Panc1 (cell line): ENCODE measurements at places on chromosomes 2 and 18. TPM values are rescaled to one million over a fixed set of nuclear protein-coding genes. Genes with fewer than 3 reads are reported as not detected.

Gene BARD1
- 22.2 TPM for total RNA-seq

DNA sequence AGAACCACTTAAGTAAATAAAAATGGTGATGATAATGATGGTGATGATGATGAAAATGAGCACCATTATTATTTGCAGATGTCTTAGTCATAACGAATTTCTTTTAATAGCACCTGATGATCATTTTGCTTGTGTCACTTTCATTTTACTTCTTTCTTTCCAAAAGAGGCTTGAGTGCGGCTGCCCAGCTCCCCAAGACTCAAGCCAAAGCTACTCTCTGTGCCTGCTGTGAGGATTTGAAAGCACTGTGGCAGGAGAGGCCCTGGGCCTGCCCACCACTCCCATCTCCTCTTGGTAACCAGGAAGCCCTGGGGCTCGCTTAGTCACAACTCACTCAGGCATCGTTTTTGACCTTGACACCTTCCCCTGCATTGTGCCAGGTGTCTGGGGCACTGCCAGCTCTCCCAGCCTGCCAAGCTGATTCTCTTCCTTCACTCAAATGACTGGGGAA is 41.2 kb downstream of the RPL37A start:
- no peaks in the 10 kb centered on the region for H3K27me3 ChIP-seq
- no peak overlapping the region for H3K4me3 ChIP-seq
- no peaks in the 10 kb centered on the region; the same call in 1 of the 2 replicates for H3K4me1 ChIP-seq
- no peak overlapping the region for H3K27ac ChIP-seq
- DNase-seq = no peak

GRCh38 chr2:236825989-236826510 is 256.4 kb downstream of the ACKR3 start:
- no peak overlapping the region for H3K27ac ChIP-seq
- no peak overlapping the region for H3K4me3 ChIP-seq
- H3K36me3 ChIP-seq = no peaks in the 10 kb centered on the region
- H3K4me1 ChIP-seq = no peaks in the 10 kb centered on the region

GRCh38 chr2:120318626-120319025 is 27.3 kb upstream of the INHBB start:
- no peak overlapping the region for H3K4me3 ChIP-seq
- no peaks in the 10 kb centered on the region for H3K36me3 ChIP-seq
- H3K27ac ChIP-seq = no peak overlapping the region
- H3K4me1 ChIP-seq = no peaks in the 10 kb centered on the region

Gene DPYSL5
- total RNA-seq = 0.31 TPM

GRCh38 chr18:48531908-48532307 is 6.9 kb upstream of the CTIF start:
- H3K27ac ChIP-seq = no peak overlapping the region
- peaks cover 2% of the 10 kb centered on the region; the same call in 1 of the 2 replicates for H3K27me3 ChIP-seq
- H3K4me1 ChIP-seq = no peaks in the 10 kb centered on the region
- H3K36me3 ChIP-seq = no peaks in the 10 kb centered on the region

GRCh38 chr18:75105551-75106254 is 103.2 kb downstream of the PTGR3 start:
- H3K4me1 ChIP-seq = no peaks in the 10 kb centered on the region
- no peaks in the 10 kb centered on the region for H3K36me3 ChIP-seq
- no peaks in the 10 kb centered on the region for H3K27me3 ChIP-seq
- H3K4me3 ChIP-seq = no peak overlapping the region
- DNase-seq = no peak

Gene FSHR
- total RNA-seq = not detected

Gene GALNT14
- 0.67 TPM for total RNA-seq

Gene SERPINB13
- not detected for total RNA-seq

- no peak for DNase-seq
- no peak overlapping the region for H3K27ac ChIP-seq
- H3K4me1 ChIP-seq = no peaks in the 10 kb centered on the region
- H3K36me3 ChIP-seq = no peaks in the 10 kb centered on the region
Observed at GRCh38 chr2:89833116-89833779, 1141.8 kb downstream of the RPIA start.

Gene DNAH6
- 0.26 TPM for total RNA-seq

- no peak overlapping the region for H3K27ac ChIP-seq
- no peaks in the 10 kb centered on the region for H3K4me1 ChIP-seq
- DNase-seq = no peak
- H3K27me3 ChIP-seq = no peaks in the 10 kb centered on the region
- no peaks in the 10 kb centered on the region for H3K36me3 ChIP-seq
- no peak overlapping the region for H3K4me3 ChIP-seq
Observed at GRCh38 chr2:160321006-160321405, 120.9 kb upstream of the ITGB6 start.

DNA sequence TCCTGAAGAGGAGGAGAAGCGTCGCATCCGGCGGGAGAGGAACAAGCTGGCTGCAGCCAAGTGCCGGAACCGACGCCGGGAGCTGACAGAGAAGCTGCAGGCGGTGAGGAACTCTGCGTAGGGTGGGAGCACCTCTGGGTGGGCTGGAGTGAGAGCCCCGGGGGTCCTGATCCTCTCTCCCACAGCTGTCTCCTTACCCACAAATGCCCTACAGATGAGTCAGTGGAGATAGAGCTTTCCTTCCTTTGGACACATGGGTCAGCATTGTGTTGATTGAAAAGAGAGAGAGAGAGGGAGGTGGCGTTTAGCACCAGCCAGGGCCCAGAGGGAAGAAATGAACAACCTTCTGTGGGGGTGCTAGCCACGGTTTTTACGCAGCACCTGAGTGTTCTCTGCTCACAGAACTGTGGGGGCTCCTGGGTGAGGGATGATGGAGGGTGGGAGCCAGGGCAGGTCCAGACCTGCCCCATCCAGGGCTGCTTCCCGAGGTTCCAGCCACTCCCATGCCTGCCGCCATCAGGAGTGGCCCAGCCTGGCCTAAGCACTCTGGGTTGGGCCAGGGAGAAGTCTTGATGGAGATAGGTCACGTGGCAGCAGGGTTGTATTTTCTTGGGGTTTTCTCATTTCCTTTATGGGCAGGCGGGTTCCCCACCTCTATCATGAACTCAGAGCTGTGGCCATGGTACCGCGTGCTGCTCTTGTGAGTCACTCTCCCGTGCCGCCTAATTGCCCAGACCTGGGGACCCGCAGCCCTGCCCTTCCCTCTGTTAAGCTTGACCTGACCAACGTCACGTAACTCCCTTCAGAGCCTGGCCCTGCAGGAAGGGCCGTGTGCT is 16.3 kb downstream of the FOSL2 start:
- no peak overlapping the region for H3K27ac ChIP-seq
- no peaks in the 10 kb centered on the region for H3K27me3 ChIP-seq
- DNase-seq = no peak
- no peaks in the 10 kb centered on the region; the same call in none of the 2 replicates for H3K36me3 ChIP-seq
- H3K4me3 ChIP-seq = no peak overlapping the region

Gene PREB
- total RNA-seq = 60.9 TPM

DNA sequence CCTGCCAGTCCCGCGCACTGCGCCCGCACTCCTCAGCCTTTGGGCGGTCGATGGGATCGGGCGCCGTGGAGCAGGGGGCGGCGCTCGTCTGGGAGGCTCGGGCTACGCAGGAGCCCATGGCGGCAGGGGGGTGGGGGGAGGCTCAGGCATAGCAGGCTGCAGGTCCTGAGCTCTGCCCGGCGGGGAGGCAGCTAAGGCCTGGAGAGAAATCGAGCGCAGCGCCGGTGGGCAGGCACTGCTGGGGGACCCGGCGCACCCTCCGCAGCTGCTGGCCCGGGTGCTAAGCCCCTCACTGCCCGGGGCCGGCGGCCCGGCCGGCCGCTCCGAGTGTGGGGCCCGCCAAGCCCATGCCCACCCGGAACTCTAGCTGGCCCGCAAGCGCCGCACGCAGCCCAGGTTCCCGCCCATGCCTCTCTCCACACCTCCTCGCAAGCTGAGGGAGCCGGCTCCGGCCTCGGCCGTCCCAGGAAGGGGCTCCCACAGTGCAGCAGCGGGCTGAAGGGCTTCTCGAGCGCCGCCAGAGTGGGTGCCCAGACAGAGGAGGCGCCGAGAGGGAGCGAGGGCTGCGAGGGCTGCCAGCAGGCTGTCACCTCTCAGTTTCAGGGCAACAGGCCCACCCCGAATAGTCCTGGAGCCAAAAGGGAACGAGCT is 74.1 kb downstream of the PSMG2 start:
- H3K4me3 ChIP-seq = peak overlapping the region; percentile 44
- H3K27me3 ChIP-seq = no peaks in the 10 kb centered on the region
- H3K4me1 ChIP-seq = no peaks in the 10 kb centered on the region

Gene SOX11
- total RNA-seq = not detected

DNA sequence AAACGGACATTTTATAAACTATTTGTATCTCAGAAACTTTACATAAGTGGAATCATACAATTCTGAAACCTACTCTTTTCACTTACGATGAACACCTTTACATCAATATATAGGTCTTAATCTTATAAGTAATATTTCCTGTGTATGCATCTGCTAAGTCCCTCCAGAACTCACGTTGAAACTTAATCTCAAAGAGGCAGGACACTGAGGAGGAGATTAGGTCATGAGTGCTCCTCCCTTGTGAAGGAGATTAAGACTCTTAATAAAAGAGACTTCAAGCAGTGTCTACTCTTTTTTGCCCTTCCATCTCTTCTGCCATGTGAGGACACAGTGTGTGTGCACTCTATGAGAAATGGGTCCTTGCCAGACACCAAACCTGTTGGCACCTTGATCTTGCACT is 94.7 kb upstream of the CDKL4 start:
- H3K4me1 ChIP-seq = no peaks in the 10 kb centered on the region
- no peaks in the 10 kb centered on the region for H3K27me3 ChIP-seq
- H3K36me3 ChIP-seq = no peaks in the 10 kb centered on the region; the same call in 1 of the 2 replicates
- no peak for DNase-seq
- H3K27ac ChIP-seq = no peak overlapping the region
- no peak overlapping the region for H3K4me3 ChIP-seq

DNA sequence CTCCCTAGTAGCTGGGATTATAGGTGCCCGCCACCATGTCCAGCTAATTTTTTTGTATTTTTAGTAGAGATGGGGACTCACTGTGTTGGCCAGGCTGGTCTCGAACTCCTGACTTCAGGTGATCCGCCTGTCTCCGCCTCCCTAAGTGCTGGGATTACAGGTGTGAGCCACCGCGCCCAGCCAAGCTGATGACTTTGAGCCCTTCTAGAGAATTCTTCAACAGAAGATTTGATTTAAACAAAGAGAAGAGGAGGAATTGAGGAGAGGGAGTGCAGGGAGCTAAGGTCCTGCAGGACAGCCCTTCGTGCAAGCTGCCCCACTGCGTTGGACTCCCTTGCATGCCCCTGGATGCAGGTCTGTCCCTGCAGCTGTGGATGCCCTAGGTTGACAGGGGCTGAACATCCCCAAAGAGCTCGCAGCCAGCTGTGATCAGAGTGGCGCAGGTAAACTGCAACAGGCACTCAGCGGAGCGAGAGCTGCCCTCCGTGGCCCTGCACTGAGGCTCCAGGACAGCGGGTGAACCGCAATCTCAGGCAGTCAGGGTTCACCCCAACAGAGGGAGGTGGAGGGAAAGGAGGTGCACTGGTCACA is 13.7 kb downstream of the ADRA2B start:
- DNase-seq = no peak
- no peaks in the 10 kb centered on the region; the same call in 1 of the 2 replicates for H3K4me1 ChIP-seq
- H3K27ac ChIP-seq = no peak overlapping the region
- H3K36me3 ChIP-seq = no peaks in the 10 kb centered on the region
- no peaks in the 10 kb centered on the region for H3K27me3 ChIP-seq
- H3K4me3 ChIP-seq = no peak overlapping the region

GRCh38 chr18:76602191-76602590 is 107.1 kb upstream of the ZNF516 start:
- H3K4me1 ChIP-seq = no peaks in the 10 kb centered on the region
- H3K27me3 ChIP-seq = peaks cover 13% of the 10 kb centered on the region
- H3K27ac ChIP-seq = no peak overlapping the region
- no peak overlapping the region for H3K4me3 ChIP-seq

- H3K27ac ChIP-seq = peak overlapping the region; percentile 72; the same call in 1 of the 2 replicates
- no peak for DNase-seq
- no peak overlapping the region for H3K4me3 ChIP-seq
- H3K4me1 ChIP-seq = peaks cover 17% of the 10 kb centered on the region
- no peaks in the 10 kb centered on the region for H3K27me3 ChIP-seq
Observed at GRCh38 chr2:173021939-173022371, 53.7 kb upstream of the MAP3K20 start.

Gene LIPG
- total RNA-seq = 92.0 TPM

Gene UBR3
- 27.9 TPM for total RNA-seq

DNA sequence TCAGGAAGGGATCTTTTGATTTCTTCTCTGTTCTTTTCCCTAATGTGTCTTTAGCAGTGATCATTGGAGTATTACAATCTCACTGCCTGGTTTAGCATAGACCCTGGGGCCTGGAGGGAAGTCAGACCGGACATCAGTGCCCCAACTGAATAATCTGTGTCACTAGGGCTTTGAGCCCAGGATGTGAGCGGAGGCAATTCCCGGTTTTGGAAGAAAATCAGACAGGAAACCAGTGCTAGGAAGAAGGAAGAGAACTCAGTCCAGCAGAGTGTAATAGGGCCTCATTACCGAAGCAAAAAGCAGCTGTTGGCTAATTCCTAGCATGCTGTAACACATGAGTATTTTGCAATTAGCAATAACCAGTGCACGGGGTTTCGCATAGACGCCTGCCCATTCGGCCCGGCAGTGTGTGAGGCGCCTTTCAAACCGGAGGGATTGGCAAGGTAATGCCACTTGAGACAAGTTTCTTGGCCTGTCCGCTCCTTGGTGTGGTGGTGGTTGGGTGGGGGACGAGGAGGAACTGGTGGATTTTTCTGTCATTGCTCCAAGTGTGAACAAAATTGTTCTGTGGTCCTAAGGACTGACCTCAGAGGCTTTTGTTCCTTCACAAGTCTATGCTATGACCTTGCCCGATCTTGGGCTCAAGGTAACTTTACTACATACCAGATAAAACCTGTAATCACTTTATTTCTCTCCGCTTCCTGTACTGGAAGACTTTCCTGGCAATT is 2.8 kb downstream of the FOSL2 start:
- no peaks in the 10 kb centered on the region for H3K27me3 ChIP-seq
- peak overlapping the region; percentile 94 for H3K27ac ChIP-seq
- no peak for DNase-seq
- H3K4me3 ChIP-seq = peak overlapping the region; percentile 69

DNA sequence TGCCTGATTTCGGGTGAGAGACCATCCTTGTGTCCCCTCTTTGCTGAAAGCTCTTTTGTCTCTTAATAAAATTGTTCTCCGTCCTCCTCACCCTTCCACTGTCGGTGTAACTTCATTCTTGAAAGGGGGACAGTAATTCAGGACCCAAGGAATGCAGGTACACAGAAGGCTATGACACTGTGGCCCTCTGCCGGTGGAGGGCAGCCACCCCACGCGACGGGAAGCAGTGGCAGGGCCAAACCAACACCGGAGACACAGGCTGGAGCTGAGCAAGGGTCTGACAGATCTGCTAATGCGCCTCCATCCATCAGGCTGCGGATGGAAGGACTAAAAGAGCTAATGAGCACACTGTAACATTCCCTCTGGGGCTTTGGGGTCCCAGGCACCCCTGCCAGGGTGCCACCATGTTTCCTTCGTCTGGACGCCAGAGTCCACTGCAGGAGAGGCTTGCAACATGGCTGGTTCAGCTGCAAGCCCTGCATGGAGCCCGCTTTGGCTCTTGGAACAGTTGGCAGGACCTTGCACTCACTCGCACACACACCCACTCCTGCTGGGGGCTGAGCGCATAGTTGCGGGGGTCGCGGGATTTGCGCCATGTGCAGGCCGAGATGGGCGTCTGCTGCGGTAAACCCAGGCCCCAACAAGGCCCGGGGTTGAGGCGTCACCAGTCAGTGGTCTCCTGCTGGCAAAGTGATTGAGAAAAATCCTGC is 544.1 kb upstream of the CDH7 start:
- H3K27me3 ChIP-seq = no peaks in the 10 kb centered on the region
- no peak overlapping the region for H3K4me3 ChIP-seq
- DNase-seq = no peak
- no peaks in the 10 kb centered on the region for H3K36me3 ChIP-seq
- H3K27ac ChIP-seq = no peak overlapping the region

Gene MAP2
- 44.9 TPM for total RNA-seq

GRCh38 chr18:7844017-7844416 is 276.9 kb downstream of the PTPRM start:
- H3K27ac ChIP-seq = no peak overlapping the region
- no peaks in the 10 kb centered on the region for H3K4me1 ChIP-seq
- no peaks in the 10 kb centered on the region for H3K36me3 ChIP-seq

Gene VWC2L
- total RNA-seq = not detected
